Activated B cell treated with CpG ODN at 0.5 μM for 24 hours (primary cell): ENCODE measurements at places on chromosomes 7 and 10.

- no peak for DNase-seq
Measured at GRCh38 chr7:52431082-52431815, 604.2 kb upstream of the POM121L12 start.

DNA sequence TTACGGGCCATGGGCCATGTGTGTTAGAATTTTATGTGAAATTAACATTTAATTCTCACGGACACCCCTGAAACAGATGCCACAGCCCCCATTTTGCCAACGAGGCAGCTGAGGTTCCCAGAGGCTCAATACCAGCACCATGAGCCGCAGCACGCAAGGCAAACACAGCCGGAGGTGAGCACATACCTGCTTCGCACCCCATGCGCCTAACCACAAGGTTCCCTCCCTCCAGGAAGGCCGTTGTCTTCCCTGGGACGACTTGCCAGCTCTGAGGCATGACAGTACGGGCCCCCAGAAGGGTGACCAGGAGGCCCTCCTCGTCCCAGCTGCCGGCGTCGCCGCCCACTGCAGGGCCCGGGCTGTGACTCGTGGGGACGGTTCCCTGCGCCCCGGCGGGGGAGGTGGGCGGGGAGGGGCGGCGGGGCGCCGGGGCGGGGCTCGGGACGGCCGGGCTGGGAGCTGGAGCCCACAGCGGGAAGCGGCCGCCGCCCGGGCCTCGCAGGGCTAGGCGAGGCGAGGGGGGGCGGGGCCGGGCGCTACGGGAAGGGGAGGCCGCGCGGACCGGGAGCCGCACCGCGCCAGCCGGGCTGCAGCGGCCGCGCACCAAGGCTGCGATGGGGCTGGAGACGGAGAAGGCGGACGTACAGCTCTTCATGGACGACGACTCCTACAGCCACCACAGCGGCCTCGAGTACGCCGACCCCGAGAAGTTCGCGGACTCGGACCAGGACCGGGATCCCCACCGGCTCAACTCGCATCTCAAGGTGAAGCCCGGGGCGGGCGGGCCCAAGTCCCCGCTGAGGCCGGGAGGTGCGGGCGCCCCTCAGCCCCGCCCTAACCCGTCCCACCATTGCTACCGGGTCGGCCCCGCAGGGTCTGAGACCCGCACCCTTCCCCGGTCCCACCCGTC lies at the start of gene CAV2:
TSS of gene CAV2 (plus strand) at position 571 of the 910 bp plus-strand sequence. CDS start at position 615, 44 bp downstream.
- DNase-seq = peak; percentile 19

GRCh38 chr10:98254234-98254974 lies 13.6 kb downstream of the LOXL4 start:
- DNase-seq = no peak

DNA sequence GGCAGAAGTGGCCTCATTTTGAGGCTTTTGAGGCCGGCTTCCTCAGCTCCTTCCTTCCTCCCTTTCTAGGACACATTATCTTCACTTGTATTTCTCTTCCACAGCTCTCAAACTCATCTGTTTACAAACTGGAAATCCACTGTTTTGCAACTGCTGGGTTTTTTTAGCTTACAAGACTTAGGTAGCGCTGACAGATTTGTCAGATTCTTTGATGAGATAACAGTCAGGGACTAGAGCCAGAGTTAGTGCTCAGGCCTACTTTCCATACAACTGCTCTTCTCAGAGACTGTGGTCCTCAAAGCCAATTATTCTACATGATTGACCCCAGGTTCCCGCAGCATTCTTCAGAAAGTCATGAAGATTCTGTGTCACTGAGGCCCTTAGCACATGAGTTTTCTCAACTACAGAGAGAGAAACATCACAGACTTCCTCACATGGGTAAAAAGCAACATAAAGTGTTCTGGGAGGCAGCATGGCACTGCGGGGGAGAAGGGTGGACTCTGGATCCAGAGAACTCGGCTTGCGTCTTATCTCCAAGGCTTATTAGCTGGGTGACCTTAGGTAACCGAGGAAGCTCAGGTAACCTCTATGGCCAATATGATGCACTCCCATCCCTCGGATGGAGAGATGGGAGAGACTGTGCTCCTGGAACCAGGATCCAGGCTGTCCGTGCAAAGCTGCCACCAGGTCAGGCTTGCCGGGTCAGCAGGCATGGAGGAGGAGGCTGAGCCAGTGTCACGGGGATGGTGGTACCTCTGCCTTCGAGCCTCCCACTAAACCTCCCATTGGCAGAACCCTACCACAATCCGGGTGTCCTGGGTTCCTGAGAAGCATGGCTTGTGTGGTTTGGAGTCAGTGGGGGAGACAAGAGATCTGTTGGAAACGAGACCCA lies 10.5 kb downstream of the DDC start:
- no peak for DNase-seq

DNA sequence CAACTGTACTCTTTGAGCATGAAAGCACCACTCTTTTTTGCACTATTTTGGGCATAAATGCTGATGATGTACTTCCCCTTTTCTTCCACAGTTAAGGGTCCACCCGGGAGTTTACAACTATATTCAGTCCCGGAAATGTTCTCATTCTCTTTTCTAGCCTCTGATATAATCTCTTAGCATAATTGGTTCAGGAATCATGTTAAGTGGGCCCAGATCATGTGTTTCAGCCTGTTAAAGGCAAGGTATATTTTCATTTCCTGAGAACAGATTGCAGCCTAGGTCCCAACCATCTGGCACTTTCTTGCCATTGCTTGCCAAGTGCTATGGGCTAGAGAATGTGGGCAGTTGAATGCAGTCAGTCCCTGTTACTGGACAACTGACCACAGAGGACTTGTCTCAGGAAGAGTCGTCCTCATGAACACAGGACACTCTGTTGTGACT lies 111.4 kb upstream of the GLCCI1 start:
- no peak for DNase-seq

- no peak for DNase-seq
Measured at GRCh38 chr10:72244573-72245038, 28.5 kb upstream of the ASCC1 start.

- no peak for DNase-seq
Measured at GRCh38 chr7:20226860-20227259, 9.7 kb upstream of the MACC1 start.

DNA sequence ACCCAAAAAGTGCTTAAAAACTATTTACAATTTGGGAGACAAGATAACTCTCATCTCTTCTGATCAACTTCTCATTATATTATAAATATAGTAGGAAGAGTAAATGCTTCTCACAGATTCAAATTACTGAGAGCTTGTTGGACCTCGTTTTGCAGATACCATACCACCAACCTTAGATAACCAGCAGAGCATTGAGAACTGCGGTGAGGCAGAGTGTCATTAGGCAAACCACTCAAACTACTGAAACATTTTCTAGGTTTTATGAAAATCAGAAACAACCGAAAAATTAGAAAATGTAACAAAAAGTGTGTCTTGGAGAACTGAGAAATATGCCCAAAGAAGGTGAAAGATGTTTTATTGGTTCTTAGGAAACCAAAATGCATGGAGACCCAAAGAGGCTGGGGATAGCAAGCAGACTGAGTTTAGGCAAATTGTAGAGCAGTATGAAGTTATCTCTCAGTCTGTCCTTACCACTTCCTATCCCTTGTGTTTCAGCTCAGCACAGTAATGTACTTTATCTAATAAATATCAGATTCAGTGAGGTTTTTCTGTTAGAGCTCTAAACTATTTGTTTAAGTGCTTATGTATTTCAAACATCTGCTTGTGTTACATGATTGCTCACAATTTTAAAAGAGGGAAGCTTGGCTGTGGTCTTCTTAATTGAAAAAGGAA lies 77.9 kb downstream of the HECTD2 start:
- DNase-seq = no peak

GRCh38 chr10:69337296-69338132 lies 59.2 kb downstream of the HK1 start:
- no peak for DNase-seq

- no peak for DNase-seq
Measured at GRCh38 chr7:131890176-131890575, 333.7 kb upstream of the PODXL start.

DNA sequence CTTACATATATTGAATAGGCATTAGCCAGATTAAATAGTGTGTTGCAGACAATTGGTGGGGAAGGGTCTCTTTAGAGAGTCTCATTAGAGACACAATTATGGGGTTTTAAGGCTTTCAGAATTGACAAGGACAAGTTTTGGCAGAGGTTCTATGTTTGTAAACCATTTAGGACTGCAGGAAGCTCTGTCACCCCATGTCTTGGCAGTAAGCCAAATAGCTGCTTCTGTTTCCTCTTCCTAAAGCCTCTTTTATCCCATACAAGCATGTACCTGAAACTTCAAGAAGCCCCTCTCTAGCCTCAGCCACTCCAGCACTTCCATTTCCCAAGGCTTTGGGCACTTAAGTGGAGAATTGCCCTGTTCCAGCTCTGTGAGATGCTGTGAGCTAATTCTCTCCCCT lies 21.8 kb upstream of the LRRC4 start:
- DNase-seq = no peak

- DNase-seq = no peak
Measured at GRCh38 chr10:105967256-105967655, 1197.2 kb downstream of the SORCS1 start.

DNA sequence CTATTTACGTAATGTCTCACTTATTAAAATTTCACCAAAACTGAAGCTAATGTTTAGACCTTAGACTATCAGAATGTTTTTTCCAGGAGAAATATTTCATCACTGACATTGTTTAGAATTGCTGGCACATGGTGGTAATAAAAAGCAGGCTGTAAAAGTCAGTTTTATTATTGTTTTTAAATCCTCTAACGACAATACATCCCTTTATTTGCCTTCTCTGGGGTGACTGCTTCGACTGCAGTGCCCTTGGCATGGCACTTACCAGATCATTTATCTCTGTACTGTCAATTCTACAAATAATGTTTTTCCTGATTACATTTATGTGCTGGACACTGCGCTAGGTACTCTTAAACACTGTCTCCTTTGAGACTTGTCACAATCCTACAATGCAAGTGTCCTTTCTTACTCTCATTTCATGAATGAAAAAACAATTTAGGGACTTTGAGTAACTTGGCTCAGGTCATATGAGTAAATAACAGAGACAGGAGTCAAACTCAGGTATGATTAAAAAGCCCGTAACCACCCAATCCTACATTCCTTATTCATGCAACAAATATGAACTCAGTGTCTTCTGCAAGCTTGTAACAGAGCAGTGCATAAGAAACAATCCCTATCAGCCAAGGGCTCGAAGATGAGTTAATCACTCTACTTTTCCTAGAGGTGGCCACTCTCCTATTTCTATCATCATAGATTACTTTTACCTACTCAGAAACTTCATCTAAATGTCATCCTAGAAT lies 5.6 kb upstream of the ING3 start:
- DNase-seq = no peak

- no peak for DNase-seq
Measured at GRCh38 chr10:110444004-110444337, 53.7 kb upstream of the DUSP5 start.

DNA sequence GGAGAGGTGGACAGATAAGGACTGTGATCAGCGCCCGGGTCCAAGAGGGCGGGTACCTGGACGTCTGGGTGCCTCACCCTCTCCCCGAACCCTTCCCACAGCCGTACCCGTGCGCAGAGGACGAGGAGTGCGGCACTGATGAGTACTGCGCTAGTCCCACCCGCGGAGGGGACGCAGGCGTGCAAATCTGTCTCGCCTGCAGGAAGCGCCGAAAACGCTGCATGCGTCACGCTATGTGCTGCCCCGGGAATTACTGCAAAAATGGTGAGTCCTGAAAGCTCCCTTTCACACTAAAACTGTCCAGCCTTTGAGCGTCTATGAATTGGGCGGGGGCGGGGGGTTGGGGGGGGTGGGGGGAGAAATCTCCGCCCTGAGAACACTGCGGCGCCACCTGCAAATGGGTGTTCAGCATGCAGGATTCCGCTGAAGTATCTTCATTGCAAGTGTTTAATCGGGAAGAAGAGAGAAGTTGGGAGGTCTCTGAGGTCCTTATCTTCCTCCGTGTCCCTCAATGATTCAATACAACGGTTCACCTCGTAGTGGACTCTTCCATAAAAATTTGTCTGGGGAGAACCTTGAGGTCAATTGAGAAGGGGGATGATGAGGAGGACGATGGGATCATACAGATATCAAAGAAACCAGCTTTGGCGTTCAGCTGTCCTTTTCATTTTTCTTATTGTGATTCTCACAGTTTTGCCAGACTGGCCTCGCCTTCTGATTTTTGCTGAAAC lies 906 bp downstream of the DKK1 start:
- no peak for DNase-seq

DNA sequence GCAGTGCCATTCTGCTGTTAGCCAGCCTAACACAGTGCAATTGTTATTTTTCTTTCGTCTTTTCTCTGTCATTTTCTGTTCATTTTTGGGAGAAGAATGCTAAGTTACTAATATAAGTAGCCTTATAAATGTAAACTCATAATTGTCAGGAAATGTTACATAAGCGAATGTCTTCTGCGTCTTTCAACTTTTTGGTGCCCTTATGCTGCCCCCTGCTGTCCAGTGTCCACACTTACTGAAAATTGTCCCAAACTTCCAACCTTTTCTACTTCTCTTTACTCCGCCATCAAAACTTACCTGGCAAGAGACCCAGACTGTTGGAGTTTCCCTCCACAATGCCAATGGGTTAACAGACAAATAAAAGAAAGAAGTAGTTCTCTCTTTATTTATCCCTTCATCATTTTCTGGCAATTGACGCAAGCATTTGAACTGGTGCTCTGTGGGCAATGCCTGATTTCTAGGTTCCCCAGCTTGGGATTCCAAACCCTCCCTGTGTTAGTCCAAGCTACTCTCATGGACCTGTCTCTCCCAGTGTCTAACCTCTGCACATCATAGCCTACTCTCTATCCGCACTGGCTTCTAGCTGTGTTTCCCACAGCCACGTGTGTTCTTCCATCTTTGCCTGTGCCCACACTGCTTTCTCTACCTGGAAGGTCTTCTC lies 21.0 kb upstream of the EPC1 start:
- DNase-seq = peak; percentile 47

DNA sequence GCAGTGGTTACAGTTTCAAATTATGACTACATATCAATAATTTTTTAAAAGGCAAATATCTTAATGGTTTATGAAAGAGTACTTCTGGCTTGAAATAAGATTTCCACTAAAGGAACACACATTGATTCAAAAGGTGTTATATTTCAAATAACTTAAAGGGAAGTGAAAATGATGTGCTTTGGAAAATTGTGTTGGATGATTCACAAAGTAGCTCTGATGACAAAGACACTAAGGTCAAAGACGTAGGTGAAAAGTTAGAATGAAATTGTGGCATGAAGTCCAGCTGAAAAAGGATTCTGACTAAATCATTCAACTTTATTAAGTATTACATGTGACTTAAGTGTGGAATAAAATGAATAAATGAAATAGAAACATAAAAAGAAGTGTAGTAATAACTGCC lies 20.8 kb upstream of the OR2A5 start:
- DNase-seq = no peak

DNA sequence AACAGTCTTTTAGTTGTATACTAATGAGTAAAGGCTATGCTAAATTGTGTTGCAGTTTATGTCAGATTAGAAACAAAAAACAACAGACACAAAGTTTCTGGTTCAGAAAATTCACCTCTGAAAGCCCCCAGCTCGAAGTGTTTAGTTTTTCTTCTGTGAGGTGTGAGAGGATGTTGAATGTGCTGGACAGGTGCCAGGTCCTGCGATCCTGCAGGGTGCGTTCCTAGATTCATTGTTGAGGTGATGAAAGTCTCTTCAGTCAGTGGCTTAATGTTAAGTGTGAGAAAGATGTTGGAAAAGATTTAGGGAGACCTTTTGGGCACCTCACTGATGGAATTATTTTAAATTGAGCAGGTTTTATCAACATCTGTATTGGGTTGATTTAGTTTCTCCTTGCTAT lies 287.3 kb downstream of the SDK1 start:
- no peak for DNase-seq
